ENCODE measurements at places on chromosomes 3 and 15.

- no peak for DNase-seq
Measured at GRCh38 chr3:106593381-106593780, 724.6 kb upstream of the CBLB start.

- DNase-seq: no peak
Measured at GRCh38 chr3:158801201-158801600, 653 bp upstream of the MFSD1 start.

DNA sequence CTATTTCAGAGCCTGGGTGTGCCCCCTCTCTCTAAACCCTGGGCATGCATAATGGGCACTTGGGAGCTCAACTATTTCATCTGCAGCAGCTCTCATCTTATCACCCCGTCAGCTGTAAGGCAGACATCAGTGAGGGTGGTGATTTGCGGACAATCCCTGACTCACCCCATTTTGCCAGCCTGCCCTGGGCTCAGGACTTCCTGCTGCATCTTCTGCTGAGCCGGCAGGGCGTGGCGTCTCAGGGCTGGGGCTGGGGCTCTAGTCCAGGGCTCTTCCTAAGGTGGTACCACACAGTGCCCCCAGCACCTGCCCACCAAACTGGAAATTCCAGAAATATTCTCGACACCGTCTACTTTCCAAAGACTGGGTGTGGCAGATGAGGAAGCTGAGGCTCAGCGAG, 925 bp upstream of the PSTPIP1 start:
- DNase-seq: peak; percentile 78

DNA sequence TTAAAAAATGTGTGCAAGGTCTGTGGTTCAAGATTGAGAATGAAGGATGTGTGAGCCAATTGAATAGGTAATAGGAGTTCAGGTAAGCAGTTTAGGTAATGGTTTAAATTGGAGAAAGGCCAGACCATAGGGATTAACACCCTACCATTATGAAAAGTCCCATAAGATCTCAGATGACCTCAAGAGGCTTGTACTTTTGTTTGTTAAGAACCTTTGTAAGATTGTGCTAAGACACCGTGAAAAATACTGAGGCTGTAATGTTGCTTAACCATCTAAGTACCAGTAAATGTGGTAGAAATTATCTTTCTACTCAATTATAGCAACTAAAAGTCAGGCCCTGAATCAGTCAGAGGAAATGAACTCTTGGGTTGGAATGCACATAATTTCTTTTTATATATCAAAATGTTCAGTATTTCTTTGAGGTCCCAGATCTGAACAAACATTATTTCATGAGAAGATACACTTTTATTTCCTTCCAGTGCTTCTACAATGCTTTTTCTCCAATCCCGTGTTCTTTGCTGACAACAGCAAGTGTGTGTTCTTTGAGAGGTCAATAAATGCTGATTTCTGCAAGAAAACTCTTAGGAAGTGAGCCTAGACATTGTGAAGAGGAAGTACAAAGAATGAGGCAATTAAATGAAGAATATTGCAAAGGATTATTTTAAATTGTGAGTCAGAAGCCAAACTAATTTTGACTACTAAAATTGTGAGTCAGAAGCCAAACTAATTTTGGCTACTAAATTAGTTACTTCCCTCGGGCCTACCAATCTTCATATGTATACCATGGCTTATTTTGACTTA, 66.4 kb downstream of the TCF12 start:
- DNase-seq: peak; percentile 12

DNA sequence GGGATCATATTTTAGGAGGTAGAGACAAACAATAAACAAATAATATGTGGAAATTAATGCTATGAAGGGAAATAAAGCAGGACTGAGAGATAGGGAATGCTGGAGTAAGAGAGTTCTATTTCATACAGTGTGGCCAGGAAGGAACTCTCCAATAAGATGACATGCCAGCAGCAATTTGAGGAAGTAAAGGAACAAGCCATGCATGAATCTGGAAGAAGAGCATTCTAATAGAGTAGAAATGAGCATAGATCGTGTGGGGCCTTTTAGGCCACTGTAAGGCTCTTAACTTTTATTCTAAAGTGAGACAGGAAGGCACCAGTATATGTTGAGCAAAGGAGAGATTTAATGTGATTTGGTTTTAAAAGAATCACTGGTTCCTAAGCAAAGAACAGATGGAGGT, 126.3 kb downstream of the DMXL2 start:
- DNase-seq: no peak

DNA sequence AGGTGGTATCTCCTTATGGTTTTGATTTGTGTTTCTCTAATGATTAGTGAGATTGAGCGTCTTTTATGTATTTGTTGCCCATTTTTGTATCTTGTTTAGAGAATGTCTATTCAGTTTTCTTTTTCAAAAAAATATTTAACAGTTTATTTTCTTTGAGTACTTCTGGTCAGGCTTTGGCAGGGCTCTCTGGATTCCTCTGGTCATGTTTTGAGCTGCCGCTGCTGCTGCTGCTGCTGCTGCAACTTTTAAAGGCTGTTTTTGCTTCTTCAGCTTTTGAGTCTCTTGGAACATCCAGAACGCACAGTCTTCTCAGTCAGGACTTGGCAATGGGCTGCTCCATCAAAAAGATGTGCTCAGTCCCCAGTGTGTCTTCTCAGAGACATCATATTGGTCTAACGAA, 40.1 kb downstream of the REC114 start:
- DNase-seq: no peak

GRCh38 chr3:36401056-36401455, 20.8 kb downstream of the STAC start:
- no peak for DNase-seq

- no peak for DNase-seq
Measured at GRCh38 chr3:131630807-131631206, 128.0 kb upstream of the MRPL3 start.

GRCh38 chr3:113161661-113162060, 49.7 kb upstream of the BOC start:
- no peak for DNase-seq

GRCh38 chr3:14286887-14287500, 108.4 kb downstream of the LSM3 start:
- DNase-seq: no peak

DNA sequence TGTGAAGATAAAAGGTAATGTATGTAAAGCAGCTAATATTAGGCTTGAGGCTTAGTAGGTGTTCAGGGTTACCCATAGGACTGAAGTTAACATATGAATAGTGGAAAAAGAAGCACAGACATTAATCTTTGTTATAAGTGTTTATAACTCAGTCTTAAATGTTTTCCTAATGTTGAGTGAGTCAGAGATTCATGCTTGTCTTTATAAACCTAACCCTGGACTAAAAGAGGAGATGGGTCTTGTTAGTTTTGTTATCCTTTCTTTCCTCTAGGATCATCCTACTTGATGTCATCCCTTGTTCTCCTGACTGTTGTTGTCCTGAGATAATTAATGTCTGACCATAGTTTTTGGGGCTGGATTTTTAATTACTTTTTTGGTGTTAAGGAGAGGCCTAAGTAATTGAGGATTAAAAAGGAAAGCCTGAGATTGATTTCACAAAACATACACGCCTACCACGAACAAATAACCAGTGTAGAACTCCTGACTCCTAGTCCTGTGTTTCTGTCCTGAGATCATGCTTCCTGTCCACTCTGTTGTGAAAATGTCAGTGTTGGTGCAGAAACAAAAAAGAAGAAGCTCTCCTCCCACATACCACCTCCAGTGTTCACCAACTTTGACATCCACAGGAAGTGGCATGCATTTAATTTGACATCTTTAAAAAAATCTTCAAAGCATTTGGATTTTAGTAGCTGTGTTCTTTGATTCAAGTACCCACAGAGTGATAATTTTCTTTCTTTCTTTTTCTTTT, 8.4 kb downstream of the MITF start:
- no peak for DNase-seq

GRCh38 chr3:45986303-45986982, 9.2 kb downstream of the FYCO1 start:
- no peak for DNase-seq

GRCh38 chr3:7709376-7710082, 792.1 kb upstream of the LMCD1 start:
- DNase-seq: no peak

- DNase-seq: peak; percentile 83
Measured at GRCh38 chr3:108818404-108818803, 4.2 kb upstream of the TRAT1 start.

DNA sequence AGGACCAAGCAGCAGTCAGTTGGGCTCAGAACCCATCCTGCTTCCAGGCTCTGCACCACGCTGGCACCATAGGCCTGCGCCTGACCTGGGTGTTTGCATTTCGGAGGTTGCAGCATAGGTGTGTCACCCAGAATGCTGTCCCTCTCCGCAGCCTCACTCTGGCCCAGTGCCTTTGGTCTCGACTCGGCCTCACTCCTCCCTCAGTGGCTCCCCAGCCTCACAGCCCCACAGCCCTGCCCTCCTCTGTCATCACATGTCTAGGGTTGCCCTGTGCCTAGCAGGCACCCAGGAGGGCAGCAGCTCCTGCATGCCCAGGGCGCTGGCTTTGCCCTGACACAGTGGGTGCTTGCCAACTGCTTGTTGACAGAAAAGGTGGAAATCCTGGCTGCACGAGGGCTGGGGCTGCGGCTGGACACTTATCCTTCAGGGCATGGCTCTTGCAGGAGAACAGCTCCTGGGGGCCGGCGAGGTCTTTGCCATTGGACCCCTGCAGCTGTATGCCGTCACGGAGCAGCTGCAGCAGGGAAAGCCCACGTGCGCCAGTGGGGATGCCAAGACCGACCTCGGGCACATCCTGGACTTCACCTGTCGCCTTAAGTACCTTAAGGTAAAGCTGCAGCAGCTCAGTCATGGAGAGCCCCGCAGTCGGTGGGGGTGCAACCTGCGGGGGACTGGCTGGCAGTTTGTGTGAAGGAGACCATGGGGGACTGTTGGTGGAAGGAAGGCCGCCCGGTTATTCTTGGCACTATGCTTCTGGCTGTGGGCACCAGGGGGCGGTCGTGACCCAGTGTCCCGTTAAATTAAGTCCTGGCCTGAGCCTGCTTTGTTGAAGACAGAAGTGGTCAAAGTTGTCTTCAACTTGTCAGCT, 16.2 kb downstream of the NISCH start:
- peak; percentile 14 for DNase-seq

GRCh38 chr15:90638201-90638691, 78.9 kb upstream of the BLM start:
- DNase-seq: no peak

GRCh38 chr3:112395181-112395895, 62.4 kb downstream of the CD200 start:
- no peak for DNase-seq

DNA sequence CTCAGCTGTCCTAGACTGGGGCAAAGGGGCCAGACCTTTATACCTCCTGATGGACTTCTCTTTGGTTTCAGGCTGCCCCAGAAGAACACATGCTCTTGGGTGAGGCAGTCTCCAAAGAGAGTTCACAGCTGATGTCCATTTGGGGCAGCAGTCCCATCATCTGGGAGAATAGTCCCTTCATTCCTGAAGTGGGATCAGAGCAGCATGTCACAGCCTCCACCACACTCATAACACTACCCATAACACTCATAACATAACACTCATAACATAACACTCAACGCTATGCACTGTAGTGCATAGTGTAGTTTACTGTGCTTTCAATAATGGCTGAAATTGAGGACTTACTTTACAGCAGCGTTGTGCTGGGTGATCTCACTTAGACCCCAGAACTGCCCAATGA, 36.7 kb upstream of the PLCL2 start:
- peak; percentile 53 for DNase-seq

- no peak for DNase-seq
Measured at GRCh38 chr3:73652896-73653295, 28.2 kb upstream of the PDZRN3 start.

DNA sequence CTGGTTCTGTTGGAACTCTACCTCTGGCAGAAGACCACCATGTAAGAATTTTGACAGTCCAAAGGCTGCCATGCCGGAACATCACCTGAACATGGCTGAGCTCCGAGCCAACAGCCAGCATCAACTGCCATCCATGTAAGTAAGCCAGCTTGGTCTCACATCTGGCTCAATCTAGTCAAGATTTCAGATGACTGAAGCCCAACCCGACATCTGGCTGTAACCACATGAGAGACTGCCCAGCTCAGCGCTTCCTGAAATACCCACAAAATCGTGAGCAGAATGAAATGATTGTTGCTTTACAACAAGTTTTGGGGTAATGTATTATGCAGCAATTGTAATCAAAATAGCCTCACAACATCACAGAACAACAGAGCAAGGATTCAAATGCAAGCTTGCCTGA, 32.9 kb downstream of the GHSR start:
- DNase-seq: no peak

DNA sequence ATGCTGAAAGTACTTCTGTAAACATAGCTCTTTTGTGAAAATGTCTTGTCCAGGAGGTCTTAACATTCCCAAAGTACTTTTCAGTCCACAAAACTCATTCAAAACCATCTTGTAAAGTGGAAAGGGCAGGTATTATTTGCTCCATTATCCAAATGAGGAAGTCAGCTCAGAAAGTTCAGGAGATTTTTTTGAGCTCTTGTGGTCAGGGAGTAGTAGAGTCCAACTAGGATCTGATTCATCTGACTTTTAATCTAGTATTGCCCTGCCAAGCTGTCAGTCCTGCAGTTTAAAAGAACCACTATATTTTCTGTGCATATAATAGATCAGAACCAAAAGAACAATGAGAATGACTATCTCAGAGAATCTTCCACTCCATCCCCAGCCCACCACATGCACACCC, 83.5 kb downstream of the FOXB1 start:
- no peak for DNase-seq

GRCh38 chr3:188589071-188589470, 435.1 kb downstream of the LPP start:
- no peak for DNase-seq

DNA sequence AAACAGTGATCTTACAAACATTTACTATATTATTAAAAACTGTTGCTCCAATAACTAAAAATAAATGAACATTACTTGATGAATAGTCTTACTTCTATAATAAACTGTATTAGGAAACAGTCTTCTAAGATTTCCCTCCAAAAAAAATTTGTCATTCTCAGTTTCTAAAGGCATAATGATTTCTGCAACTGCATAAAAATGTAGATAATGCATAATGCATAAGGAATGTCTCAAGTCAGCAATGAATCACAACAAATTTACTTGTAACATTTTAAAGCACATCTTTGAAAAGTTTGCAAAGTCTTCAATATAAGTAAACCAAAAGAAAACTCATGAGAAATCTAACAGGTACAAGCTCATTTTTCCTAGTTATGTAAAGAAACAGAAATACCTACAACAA, 113.5 kb downstream of the VPS13C start:
- no peak for DNase-seq

GRCh38 chr3:126553284-126554084, 5.2 kb downstream of the C3orf22 start:
- DNase-seq: no peak

GRCh38 chr3:113174801-113175485, 36.4 kb upstream of the BOC start:
- no peak for DNase-seq

GRCh38 chr15:90249203-90249863, at the start of gene TTLL13:
Gene TTLL13, plus strand, starts transcription at chr15:90249556. Its CDS starts 1,075 bp downstream, at chr15:90250631.
- peak; percentile 54 for DNase-seq

GRCh38 chr3:56997675-56998074, 62.8 kb upstream of the SPATA12 start:
- no peak for DNase-seq

- DNase-seq: no peak
Measured at GRCh38 chr15:33329457-33329856, 18.7 kb downstream of the RYR3 start.

GRCh38 chr3:32398531-32398930, 6.9 kb downstream of the CMTM7 start:
- no peak for DNase-seq
